ENCODE measurements at places on chromosomes 6 and 20.
A peak's percentile ranks its signal among the peaks of the same experiment; 100 is the strongest.

GRCh38 chr6:54188846-54189245, 77.6 kb downstream of the MLIP start:
- no peak overlapping the region for H3K4me3 ChIP-seq
- no peak for DNase-seq
- no peak overlapping the region for H3K27ac ChIP-seq
- H3K4me1 ChIP-seq: no peaks in the 10 kb centered on the region
- H3K27me3 ChIP-seq: no peaks in the 10 kb centered on the region
- no peaks in the 10 kb centered on the region for H3K36me3 ChIP-seq

DNA sequence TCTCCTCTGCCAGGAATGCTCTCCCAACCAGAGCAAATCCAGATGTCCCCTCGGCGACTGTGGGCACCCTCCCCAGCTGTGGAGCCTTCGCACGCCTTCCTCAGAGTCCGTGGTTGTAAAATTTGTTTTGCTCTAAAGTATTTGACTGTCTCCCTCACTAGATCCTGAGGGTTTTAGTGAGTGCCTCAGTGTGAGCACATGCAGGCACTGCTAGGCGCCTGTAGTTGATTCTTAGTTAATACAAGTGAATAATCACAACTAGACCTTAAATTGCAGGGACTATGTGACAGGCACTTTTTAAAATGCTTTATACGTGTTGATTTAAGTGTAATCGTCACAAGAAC, 680 bp upstream of the MTCH1 start:
- peak overlapping the region; percentile 99 for H3K4me3 ChIP-seq
- H3K36me3 ChIP-seq: no peaks in the 10 kb centered on the region
- H3K4me1 ChIP-seq: peaks cover 14% of the 10 kb centered on the region
- no peak for DNase-seq

DNA sequence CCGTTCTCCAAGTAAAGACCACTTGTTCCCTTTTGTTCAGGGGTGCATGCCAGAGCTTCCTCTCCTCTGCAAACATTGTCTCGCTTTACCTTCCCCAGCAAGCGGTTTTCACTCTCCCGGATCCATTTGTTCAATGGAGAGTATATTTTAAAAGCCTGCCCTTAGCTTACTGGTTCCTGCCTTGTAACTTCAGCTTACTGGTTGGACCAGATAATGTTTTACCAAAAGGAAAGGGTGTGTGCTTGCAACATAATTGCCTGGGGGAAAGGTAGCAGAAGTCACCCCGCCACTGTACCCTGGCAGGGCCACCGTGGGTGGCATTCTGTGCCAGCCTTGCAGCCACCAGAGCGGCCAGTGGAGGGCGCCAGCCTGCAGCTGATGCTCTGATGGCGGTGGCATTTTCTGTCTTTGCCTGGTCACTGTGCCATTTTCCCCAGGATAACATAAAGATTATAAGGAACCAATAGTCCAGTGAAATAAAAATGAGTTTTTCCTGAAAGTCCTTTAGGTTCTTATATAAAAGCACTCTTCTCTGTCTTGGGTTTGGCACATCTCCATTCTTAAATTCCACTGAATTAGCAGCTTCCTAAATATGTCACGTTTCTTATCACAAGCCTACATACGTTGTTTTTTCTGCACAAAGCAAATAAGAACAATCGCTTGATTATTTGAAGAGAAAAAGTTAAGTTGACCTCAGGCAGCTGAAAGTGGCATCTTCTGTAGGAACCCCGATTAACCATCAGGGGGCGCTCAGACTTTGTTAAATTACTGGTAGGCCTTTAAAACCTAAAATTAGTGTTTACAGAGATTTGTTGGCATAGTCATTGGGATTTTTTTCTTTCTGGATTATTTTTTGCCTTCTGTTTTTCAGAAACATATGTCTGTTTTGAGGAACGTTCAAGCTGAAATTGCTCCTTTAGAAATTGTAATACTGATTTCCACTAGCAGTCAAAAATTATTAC, 67.4 kb upstream of the XRN2 start:
- peaks cover under 1% of the 10 kb centered on the region for H3K36me3 ChIP-seq
- peaks cover 2% of the 10 kb centered on the region for H3K4me1 ChIP-seq
- H3K27ac ChIP-seq: no peak overlapping the region
- no peaks in the 10 kb centered on the region for H3K27me3 ChIP-seq

DNA sequence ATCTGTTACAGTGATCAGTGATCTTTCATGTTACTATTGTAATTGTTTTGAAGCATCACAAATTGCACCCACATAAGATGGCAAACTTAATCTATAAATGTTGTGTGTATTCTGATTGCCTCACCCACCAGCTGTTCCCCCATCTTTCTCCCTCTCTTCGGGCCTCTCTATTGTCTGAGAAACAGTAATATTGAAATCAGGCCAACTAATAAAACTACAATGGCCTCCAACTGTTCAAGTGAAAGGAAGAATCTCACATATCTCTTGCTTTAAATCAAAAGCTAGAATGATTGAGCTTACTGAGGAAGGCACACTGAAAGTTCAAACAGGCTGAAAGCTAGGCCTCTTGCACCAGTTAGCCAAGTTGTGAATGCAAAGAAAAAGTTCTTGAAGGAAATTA, 141.2 kb downstream of the CDK19 start:
- no peak overlapping the region for H3K4me3 ChIP-seq
- H3K4me1 ChIP-seq: peaks cover 5% of the 10 kb centered on the region
- H3K36me3 ChIP-seq: peaks cover 4% of the 10 kb centered on the region

GRCh38 chr20:21016751-21017150, 89.4 kb downstream of the LINC00237 start:
- H3K4me3 ChIP-seq: no peak overlapping the region
- peaks cover 61% of the 10 kb centered on the region for H3K4me1 ChIP-seq
- no peak overlapping the region for H3K27ac ChIP-seq
- H3K36me3 ChIP-seq: no peaks in the 10 kb centered on the region
- DNase-seq: no peak
- peaks cover 20% of the 10 kb centered on the region for H3K27me3 ChIP-seq

Measured in progenitor cell of endocrine pancreas (in vitro differentiated cells).